ENCODE measurements at places on chromosomes 4 and X. TPM values are rescaled to one million over a fixed set of nuclear protein-coding genes. Genes with fewer than 3 reads are reported as not detected.

FAT1 gene
- total RNA-seq: 55.2 TPM

TRIM61 gene
- 2.2 TPM for total RNA-seq

STEEP1 gene
- total RNA-seq: 12.6 TPM

DGKK gene
- not detected for total RNA-seq

GAGE2A gene
- total RNA-seq: not detected

GALNT7 gene
- 5.1 TPM for total RNA-seq

TSPAN6 gene
- total RNA-seq: 5.0 TPM

ADRA2C gene
- 6.9 TPM for total RNA-seq

SAGE1 gene
- total RNA-seq: not detected

CT55 gene
- total RNA-seq: not detected

ARAP2 gene
- total RNA-seq: 2.8 TPM

SSX2B gene
- total RNA-seq: not detected

TLR1 gene
- 4.3 TPM for total RNA-seq

DNA sequence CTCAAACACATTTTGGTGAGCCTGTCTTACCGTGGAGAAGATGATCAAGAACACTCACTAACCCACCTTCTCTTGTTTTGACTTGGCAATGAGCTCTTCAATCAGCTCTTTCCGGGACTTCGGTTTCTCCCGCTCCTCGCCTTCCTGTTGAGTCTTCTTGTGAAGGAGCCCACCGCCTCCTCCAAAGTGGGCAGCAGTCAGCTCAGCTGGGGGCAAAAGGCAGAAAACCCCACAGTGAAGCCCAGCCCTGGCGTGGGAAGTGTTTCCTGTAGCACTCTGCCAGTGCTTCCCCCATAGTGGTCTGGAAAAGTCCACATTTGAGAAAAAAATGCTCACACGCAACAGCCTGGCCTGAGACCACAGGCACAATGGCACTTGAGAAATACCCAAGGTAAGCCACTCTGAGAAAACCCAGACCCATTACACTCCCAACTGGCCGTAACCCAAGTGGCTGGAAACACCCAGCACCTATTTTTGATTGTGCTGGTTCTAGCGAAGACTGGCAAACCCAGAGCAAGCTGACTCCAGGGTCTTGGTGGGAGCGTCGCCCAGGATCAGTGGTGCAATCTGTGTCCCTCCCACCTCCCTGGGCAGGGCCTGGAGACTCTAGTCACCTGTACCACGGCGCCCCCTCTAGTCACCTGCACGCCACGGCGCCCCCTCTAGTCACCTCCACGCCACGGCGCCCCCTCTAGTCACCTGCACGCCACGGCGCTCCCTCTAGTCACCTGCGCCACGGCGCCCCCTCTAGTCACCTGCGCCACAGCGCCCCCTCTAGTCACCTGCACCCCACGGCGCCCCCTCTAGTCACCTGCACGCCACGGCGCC is 8.6 kb downstream of the NOP14 start:
- no peak for DNase-seq

DNA sequence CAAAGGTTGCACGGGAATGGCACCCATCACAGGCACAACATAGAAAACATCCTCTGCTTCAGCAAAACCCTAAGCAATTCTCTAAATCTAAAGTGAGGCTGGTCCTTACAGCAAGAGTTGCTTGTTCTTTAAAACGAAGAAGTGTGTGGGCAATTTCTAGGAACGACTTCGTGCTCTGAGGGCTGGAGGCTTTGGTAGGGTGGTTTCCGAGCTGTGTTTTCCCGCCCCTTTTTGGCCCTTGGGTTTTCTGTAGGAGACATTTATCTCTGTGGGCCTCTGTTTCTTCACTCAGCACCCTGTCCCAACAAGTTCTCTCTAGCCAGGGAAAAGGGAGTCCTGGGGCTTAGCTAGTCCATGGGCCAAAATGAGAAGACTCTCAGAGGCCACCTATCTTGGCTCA is 84.2 kb downstream of the SLC2A9 start:
- no peak for DNase-seq

DNA sequence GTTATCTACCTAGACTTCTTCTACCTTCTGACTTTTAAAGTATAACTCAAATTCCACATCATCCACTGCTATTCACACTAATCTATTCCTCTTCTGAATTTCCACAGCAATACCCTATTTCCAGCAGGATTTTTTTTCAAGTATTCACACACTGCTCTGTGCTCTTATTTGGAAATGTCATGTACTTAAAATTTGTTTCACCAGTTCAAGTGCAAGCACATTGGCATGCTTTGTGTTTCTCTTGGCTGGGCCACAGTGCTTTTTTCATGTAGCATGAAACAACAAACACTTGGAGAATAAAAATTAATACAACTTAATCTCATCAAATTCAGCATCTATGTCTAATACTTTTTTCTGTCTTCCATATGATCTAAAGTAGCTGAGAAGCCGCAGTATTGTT is 161.8 kb upstream of the PCDH18 start:
- DNase-seq: no peak

GRCh38 chrX:98405376-98405775 is 1521.7 kb downstream of the RPA4 start:
- DNase-seq: no peak

DNA sequence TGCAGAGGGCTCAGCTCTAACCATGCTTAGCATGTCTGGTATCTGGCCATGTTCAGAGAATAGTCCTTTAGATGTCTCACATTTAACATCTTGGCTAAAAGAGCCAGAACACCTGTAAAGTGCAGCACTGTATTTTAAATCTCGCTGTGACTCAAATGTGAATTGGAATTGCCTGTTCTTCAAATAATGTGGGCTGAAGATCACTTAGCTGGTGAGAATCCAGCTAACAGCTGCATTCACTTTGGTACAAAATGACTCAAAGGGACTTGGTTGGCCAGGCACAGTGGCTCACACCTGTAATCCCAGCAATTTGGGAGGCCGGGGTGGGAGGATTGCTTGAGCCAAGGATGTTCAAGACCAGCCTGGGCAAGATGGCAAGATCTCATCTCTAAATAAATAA is 63.5 kb upstream of the PLAC8 start:
- DNase-seq: no peak

DNA sequence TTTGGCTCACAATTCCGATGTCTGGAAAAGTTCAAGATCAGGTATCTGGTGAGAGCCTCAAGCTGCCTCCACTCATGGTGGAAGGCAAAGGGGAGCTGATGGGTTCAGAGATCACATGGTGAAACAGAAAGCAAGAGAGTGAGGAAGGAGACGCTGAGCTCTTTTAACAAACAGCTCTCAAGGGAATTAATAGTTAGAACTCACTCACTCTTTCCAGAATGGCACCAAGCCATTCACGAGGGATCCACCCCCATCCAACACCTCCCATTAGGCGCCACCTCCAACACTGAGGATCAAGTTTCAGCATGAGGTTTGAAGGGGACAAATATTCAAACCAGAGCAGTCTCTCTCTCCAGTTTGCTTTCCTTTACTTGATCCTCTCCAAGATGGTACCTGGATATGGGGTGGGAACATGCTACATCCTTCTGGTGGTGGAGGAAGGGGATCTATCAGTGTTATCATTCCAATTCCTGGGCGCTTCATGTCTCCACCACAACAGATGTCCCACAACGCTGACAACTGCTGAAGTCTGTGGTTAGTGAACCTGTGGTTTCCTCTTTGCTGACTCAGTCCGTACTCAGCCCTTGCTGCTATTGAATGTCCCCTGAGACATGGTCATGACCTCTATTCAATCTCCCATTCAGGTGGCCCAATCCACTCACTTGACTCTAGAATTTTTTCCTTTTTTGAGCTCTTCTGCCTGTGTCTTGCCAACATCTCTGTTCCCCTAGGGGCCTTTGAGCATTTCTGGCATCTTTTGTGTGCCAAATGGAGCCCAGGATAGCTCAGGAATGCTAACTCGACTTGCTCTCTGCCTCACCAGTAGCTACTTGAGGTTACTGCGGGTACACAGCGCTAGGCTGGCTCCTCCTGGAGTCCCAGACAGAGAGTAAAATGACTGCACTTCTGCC is 395.2 kb downstream of the MID1IP1 start:
- no peak for DNase-seq

DNA sequence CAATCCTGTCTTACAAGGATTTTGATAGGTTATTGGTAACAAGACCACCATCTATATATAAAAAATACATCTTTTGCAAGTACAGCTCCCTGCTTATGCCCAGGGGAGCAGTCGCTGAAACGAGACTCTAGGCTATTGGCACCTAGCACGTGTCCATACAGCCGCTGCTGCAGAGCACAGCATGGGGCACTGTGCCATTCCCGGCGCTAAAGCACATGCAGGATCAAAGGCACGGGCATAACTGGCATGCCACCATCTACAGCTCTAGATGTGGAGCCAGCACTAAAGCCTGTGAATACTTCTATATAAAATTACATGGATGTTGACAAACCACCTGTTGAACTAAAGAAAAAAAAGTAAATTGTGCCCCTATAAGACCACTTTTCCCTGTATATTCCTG is 144.8 kb downstream of the COL25A1 start:
- DNase-seq: no peak

DNA sequence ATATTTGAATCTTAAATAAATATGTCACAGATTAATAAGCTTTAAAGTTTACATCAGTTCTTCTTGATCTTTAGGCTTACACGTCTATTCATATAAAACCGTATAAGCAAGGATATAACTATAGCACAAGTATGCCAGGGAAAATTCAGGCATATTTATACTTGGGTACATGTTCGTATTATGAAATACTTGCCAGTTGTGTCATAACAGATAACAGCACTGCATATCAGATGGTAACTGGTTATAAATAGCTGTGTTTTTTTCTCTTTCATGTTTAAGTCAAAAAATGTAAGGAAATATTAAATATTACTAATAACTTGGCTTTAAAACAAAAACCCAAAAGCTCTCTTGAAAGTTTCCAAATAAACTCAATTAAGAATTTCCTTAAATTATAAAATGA is 17.5 kb downstream of the BRWD3 start:
- no peak for DNase-seq

- no peak for DNase-seq
Measured at GRCh38 chrX:144730471-144730870, 516.8 kb upstream of the SPANXN1 start.

GRCh38 chr4:151717909-151718628 is 42.7 kb downstream of the GATB start:
- no peak for DNase-seq

DNA sequence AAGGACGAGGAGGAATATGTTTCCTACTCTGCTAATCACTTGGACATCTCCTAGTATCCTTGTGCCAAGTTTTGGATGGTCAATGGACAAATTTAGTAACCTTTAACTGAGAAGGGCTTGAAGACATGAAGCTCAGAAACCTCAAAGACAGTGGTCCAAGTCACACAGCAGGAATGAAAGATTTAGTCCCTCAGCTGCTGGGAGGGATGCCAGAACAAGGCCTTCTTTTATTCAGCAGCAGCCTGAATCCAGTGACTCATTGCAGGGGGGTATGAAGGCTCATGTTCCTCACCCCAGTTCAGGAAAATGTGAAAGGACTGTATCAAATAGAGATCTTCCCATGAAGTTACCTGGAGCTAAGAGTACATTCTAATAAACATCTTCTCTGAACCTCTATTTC is 214.9 kb upstream of the UGT8 start:
- no peak for DNase-seq

- no peak for DNase-seq
Measured at GRCh38 chr4:173766171-173766600, 236.2 kb upstream of the HAND2 start.

DNA sequence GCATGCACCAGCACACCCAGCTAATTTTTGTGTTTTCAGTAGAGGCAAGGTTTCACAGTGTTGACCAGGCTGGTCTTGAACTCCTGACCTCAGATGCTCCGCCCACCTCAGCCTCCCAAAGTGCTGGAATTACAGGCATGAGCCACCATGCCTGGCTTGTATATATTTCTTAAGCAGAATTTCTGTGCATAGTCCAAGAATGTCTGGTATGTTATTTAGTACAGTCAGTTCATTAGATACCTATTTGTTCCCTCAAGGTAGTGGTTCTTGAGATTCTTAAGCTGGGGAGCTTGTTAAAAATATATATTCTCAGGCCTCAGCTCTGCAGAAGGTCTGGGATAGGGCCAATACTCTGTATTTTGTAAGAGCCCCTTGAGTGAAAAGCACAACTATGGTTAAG is 4.6 kb upstream of the SERTM2 start:
- DNase-seq: no peak

DNA sequence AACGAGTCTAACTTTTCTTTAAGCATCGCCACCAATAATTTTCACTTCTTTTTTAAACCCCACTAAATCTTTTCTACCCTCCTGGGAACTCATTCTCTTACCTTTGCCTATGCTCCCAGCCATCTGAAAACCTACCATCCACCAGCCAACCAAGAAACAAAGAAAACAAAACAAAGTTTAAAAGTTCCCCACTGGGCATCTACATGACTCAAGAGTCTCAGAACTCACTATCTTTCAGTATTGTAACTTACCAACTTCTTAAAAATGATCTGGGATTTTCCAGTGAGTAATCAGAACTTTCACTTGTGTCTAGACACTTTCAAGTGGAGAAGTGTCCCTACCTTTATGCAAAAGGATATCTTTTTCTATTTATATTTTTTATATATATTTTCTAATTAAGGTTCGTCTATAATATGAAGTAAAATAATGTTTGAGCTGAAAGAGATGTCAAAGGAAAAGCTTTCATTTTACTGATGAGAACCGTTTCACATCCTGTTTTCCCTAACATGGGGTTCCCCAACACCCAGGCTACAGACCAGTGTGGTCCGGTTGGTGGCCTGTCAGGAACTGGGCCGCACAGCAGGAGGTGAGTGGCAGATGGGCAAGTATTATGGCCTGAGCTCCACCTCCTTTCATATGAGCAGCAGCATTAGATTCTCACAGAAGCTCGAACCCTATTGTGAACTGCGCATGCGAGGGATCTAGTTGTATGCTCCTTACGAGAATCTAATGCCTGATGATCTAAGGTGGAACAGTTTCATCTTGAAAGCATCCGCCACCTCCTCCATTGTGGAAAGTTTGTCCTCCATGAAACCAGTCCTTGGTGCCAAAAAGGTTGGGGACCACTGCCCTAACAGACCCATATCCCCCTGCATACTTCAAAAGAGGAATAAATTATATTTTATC is 9.8 kb upstream of the TIGD2 start:
- no peak for DNase-seq

DNA sequence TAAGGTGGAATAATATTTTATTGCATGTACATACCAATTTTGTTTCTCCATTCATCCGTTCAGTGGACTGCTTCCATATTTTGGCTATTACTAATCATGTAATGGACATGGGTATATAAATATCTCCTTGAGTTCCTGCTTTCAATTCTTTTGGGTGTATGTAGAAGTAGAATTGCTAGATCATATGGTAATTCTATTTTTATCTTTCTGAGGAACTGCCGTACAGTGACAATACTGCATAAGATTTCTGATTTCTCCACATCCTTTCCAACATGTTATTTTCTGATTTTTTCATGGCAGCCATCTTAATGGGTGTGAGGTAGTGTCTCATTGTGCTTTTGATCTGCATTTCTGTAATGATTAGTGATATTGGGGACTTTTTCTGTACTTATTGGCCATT is 19.2 kb downstream of the ALPK1 start:
- no peak for DNase-seq

All from Right ventricle myocardium inferior (tissue), 1 donor.